Anterior cingulate cortex (tissue), 58 donors: ENCODE measurements at places on chromosomes 6 and 20.

DNA sequence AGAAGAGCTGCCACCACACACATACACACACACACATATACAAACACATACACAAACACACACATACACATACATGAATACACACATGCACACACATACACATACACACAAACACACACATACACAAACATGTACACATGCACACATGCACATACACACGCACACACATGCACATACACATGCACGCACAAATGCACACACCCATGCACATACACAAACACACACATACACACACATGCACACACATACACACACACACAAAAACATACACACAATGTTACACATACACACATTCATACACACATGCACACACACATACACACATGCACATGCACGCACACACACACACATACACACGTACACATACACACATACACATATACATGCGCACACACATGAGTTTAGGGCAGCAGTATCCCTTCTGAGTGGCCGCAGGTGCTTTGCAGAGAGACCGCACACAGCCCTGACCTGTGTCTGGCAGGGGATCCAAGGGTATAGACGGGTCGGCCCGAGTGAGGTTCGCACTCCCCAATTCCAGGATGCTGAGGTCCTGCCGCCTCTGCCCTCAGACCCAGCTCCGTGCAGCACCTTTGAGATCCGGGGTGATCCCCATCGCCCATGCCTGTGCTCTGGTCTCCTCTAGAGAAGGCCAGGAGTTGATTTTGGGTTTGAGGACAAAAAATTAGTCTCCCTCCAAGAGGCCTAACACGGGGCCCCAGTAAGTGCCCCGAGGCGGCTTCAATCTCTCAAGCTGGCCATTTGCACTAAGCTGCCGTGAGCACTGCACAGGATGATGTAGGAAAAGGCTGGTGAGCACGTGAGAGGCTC, 56.8 kb downstream of the TMEM242 start:
- no peak for DNase-seq

DNA sequence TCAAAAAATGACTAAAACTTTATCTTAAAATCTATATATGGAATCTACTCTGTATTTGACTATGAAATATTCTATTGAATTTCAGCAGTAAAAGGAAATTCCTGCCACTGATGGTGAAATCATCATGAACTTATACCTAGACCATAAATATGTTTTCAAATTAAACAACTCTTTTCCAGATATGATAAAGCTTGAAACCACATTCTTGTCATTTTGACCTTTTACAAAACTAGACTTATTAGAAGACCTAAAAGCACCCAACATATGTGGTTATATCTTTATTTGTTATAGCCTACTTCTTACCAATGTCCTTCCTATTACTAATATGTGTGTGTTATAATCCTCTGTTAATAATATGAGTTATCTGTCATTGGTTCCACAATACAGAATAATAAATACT, 35.3 kb downstream of the FRK start:
- DNase-seq = no peak

GRCh38 chr6:109242029-109242428, 140.2 kb downstream of the CD164 start:
- no peak for DNase-seq

GRCh38 chr6:53233309-53233708, 84.7 kb upstream of the GCM1 start:
- no peak for DNase-seq

DNA sequence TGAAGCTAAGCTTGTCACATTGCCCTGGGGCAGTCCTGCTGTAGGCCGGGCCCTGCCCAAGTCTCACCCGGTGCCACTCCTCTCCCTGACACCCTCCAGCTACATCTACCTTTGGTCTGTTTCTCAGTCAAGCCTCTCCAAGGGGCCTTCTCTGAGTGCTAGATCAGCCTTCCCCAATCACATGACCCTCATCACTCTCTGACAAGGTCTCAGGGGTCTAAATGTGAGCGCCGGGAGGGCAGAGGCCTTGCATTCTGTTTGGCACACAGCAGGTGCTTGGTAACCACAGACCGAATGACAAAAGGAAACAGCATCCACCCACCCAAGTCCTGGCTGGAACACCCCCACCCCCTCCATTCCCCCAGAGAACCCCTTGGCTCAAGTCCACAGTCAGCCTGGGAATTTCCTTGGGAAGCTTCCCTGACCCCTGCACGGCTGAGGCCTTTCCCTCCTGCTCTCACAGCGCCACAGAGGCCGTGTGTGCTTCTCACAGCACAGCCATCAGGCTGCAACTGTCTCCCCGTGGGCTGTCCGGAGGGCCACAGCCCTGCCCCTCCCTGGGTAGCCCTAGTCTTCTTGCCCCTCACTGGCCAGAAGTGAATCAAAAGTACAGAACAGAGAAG, 32.9 kb downstream of the PKIG start:
- DNase-seq = no peak

DNA sequence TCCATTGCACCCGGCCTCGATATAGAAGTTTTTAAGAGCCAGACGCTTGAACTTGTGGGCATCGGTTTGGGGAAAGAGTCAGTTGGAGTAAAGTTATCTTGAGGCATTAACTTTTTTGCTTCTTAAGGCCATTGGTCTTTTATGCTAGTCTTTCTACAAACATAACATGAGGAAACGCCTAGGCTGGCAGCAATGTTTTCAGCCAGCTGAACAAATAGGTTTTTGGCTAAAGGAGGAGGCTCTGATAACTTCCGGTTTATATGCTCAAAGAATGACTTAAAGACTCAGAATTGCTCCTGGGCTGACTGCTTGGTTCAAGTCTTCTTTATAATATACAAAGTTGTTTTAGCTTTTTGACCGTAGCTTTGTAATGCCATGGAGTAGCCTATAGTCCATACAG, 46.2 kb downstream of the HLA-C start:
- DNase-seq = no peak

DNA sequence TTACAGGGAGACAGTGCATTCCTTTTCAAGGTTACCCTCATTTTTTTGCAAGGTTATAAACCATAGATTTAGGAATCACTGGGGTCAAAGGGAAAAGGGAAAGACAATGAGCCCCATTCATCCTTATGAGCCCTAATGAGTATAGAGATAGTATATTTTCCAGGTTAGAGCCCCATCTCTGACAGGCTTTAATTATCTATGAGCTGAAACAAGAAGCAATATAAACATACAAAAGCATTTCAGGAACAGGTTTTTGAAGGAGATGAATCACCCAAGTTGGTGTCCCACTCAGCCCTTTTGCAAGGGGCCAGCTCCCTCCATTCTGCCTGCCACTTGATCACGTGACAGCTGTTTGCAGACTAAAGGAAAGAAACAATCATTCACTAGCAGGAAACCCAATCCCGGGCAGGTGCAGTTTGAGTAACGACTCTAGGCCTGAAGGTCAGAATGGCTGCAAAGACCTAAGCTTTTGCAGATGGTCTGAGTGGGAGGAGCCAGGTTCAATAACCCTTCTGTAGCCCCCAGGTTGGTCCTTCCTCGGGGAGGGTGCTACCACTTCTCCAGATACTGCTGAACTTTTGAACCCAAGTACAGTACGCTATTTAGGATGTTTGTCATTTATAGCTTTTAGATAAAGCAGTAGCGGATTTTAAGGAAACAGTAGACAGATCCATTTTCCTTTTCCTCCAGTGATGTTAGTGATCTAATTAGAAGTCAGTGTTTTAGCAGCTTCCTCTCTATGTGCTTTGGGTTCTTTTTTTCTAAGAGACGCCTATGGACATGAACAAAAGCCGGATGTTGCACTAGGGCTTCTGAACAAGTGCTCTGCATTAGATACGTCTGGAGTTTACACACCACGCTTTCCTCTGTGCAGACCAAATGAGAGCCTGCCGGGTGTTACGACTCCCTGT, 253.2 kb downstream of the SOX4 start:
- no peak for DNase-seq

GRCh38 chr20:12287575-12287974, 369.9 kb downstream of the BTBD3 start:
- DNase-seq = no peak

DNA sequence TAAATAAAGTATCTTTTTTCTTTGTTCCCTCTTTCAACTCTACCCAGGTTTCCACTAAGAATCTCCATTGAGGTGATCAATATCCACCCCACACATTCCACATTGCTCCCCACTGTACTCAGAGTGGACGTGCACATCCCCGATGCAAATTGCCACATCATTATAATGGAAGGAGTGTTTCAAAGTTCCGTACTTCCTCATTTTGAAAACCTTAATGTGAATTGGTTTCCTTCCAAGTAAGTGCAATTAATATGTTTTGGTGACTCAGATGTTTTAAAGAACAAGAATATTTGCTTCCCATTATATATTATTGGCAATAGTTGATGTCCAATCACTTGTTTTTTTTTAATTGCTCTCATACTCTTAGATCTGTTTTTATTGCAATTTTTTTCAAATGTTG, 463.6 kb downstream of the HACE1 start:
- DNase-seq = no peak

DNA sequence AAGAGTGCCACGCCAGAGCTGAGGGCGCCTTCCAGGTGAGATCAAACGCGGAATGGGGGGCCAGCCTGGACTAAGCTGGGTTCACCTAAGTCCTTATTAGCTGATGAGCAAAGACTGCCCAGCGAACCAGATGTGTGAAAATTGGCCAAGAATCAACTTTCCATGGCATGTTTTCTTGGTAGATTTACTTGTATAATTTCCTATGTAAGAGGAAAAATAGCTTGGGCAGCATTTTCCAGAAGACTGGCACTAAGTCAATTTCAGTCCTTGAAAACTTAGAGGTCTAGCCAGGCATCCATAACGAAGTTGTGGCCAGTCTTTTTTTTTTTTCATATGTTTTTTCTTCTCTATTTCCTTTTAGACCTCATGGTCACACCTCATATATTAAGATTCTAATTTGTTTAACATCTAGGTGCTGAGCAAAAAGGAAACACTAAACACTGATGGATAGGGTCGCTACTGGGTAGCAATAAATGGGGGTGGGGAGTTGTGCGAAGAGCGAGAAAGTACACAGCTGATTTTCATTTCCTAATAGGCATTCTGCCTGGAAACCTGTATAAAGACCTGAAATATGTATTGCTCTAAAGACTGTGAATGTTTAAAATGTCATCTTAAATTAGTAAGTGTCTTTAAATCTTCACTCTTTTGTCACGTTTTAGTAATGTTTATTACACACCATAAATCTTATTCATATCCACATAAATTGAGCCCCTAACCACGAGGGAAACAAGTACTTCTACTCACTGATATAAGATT, 188.8 kb downstream of the CD83 start:
- DNase-seq = no peak

DNA sequence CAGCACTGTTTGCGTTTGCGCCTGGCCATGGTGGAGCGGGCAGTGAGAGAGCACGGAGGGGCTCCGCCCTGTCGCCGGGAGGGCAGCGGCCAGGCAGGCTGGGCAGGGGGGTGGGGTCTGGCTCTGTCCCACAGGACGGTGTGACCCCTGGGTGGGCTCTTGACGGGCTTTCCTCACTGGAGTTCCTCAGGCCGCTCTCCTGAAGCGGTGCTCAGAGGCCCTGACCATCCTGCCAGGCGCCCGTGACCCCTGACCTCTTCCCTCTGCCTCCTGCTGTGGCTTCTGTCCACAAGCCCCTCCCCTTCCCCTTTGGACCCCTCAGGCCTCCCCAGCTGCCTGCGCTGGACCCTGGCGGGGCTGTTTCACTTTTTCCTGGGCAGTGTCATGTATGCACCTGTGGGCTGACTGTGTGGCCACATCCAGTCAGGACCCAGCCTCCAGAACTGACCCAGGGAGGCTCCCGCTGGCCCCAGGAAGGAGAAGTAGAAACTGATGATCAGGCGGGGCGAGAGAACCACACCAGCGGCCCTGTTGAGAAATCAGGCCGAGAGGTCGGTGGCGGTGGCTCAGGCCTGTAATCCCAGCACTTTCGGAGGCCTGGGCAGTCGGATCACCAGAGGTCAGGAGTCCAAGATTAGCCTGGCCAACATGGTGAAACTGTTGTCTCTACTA, 1.2 kb downstream of the OGFR start:
- no peak for DNase-seq

GRCh38 chr20:63844511-63844991, 13.5 kb upstream of the ZBTB46 start:
- DNase-seq = no peak
